ENCODE measurements at places on chromosomes 11 and 22.

DNA sequence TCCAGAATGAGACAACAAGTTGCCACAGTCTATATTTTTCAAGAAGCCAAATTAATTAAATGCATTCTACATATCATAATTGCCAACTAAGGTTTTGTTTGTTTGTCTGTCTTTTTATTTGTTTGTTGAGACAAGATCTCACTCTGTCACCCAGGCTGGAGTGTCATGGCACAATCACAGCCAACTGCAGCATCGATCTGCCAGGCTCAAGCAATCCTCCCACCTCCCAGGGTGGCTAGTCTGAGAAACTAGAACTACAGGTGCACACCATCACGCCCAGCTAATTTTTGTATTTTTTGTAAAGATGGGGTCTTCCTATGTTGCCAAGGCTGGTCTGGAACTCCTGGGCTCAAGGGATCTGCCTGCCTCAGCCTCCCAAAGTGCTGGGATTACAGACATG is 140.0 kb downstream of the LRRC4C start:
- no peak for DNase-seq

GRCh38 chr11:128879817-128880216 is 11.3 kb upstream of the KCNJ5 start:
- DNase-seq = peak; percentile 19

GRCh38 chr22:43849731-43850130 is 12.6 kb downstream of the SULT4A1 start:
- peak; percentile 19 for DNase-seq

DNA sequence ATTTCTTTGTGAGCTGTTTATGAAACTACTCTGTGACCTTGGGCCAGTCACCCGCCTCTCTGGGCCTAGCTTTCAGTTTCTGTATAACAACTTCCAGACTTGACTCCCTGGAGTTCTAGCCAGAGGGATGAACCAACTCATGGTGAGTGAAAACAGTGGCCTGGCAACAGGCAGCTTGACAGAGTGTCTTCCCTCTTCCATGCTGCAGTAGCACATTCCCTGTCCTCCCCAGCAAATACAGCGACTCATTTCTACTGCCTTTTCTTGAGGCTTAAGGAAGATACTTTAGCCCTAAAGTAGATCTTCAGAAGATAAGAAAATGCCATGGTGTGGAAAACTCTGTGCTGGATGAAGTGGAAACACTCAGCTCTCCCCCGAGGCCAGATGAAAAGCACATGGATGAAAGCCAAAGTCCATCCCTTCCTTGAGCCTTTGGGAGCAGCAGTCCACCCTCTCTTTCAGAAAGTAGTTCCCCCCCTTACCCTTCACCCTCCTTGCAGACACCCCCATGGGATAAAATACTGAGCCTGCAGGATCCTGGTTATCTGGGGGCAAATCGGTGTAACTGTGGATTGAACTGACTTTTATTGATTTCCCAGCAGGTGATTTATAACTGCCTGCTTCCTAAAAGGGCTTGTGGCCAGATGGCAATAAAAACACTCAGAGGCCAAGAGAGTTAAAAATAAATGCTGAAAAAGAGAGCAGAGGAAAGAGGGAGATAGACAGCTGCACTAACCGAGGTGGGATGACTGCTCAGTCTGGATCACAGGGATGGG is 24.1 kb downstream of the IRAG1 start:
- DNase-seq = peak; percentile 80

DNA sequence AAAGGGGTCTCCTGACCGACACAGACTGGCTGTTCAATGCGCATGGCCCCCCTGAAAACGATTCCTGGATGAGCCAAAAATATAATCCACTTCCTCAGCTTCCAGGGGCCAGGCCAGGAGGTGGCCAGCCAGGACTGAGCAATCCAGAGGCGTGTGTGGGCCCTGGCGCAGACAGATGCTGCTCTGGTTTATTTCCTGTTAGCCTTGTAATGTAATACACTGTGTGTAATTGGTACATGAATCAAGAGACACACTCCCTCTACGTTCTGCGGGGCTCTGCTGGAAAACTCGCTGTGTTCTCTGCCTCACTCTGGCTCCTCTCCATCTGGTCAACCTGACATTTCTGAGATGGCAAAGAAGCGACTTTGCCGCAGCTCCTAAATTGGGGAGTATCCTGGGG is 26.3 kb upstream of the ISX start:
- DNase-seq = no peak

- DNase-seq = no peak
These were observed 149.8 kb downstream of the OR4C45 start for GRCh38 chr11:50182486-50182885.
